ENCODE measurements at places on chromosomes 2 and 18. TPM values are rescaled to one million over a fixed set of nuclear protein-coding genes. Genes with fewer than 3 reads are reported as not detected.

The SERPINB7 gene
- total RNA-seq = 1.4 TPM

The ZSWIM2 gene
- 0.09 TPM for total RNA-seq

The DPYSL5 gene
- total RNA-seq = not detected

The RPRM gene
- not detected for total RNA-seq

The CFAP210 gene
- total RNA-seq = not detected

All from smooth muscle cell of bladder (primary cell).